ENCODE measurements at places on chromosomes 3 and 15.

GRCh38 chr3:57604971-57605370 is 7.8 kb upstream of the ARF4 start:
- DNase-seq, result no peak

GRCh38 chr3:185328324-185329004 is 34.5 kb upstream of the MAP3K13 start:
- no peak for DNase-seq

DNA sequence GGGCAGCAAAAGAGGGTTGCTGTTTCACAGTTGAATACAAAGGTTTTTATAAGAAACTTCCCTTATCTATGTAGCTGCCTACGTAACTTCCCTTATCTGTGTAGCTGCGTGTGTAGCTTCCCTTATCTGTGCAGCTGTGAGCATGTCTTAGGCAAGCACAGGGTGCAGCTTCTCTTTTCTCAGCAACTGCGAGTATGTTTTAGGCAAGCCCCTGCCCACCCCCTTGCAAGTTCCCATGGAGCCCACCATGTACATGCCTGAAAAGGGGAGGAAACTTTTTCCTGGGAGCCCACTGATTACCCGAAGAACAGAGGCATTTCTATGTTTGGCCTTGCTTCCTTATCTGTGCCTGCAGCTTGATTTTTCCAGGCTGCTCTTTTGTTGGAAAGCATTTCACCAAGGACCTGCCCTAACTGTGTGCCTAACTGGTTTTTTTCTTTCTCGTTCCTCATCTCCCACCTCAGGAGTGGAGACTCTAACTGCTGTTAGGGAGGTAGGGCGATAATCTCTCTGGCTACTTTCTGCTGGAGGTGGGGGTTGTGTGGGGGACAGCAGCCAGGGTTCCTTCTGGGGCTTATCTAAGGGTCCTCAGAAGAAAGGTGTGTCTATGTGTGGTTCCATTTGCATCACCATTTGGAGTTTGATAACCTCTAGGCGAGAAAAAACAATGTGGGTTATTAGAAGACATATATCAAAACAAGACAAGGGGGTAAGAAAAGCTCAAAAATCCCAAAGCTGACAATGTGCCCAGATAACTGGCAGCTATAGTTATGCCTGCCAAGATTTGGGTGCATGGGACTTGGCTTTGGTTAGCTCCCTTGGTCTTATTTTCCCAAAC is 26.0 kb downstream of the SORD start:
- peak; percentile 88 for DNase-seq

DNA sequence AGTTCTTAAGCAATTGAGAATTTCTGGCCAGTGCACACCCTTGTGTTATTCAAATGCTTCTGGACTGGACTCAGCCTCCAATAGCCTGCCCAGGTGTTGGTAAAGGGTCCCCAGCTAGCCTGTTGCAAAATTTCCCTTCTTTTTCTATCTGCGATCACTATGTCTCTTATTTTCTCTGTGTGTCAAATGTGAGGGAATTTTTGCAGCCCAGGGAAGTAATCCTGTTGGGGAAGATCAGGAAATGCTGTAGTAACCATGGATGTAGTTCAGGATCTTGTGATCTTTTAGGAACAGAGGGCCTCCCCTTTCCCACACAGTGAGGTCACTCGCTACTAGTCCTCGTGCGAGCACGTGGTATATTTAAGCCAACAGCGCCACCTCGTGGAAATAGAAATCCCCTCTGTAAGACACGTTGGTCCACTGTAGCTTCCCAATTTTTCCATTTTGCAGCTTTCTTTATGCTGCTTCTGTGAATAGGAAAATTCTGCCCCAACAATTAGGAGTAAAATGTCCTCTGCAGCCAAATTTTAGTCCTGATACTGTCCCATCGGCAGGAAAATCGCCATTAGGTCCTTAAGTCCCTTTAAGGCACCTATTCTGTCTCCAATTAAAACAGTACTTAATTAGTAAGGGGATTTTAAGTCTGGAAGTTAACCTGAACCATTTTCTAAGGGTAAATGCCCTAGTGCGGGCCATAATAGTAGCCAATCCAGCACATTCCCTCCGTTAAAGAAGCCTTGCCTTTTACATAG is 4.0 kb upstream of the SMCO1 start:
- peak; percentile 81 for DNase-seq

DNA sequence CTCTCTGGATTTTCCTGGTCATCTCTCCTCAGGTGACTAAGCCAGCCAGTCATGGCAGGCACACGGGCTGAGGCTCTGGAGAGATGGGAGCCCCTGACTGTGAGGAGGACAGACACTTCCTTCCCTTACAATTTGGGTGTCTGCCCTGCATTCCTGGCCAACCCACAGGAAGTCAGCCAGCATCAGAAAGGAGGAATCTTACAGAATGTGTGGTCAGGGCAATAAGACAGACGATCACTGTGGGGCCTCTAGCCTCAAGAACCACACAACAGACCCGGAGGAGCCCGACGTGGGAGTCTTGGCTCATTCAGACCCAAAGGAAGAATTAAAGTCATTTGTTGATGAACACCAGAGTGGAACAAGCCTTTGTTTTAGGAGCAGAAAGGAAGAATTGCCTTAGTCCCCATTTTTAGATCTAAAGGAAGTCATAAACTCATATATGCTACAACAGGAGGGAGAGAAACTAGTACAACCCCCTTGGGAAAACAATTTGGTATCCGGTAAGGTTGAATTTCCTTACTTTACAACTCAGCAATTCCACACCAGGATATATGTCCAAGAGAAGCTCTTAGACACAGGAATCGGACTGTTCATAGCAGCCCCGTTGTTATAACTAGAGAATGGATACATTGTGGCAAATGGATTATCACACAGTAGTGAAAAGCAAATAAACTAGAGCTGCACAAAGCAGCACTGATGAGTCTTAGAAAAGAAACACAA is 62.2 kb downstream of the ABTB1 start:
- no peak for DNase-seq

GRCh38 chr3:67384760-67385397 is 269.5 kb downstream of the SUCLG2 start:
- peak; percentile 38 for DNase-seq

Measured in K562 (cell line).